ENCODE measurements at places on chromosomes 1 and 21. TPM values are rescaled to one million over a fixed set of nuclear protein-coding genes. Genes with fewer than 3 reads are reported as not detected.
A peak's percentile ranks its signal among the peaks of the same experiment; 100 is the strongest.

GRCh38 chr1:218496561-218496960 lies 151.4 kb downstream of the TGFB2 start:
- no peak for DNase-seq

The SMYD3 gene
- 20.8 TPM for total RNA-seq

GRCh38 chr1:245901037-245901436 lies 606.0 kb downstream of the SMYD3 start:
- no peak for DNase-seq

The CBR3 gene
- 0.52 TPM for total RNA-seq

- peak; percentile 49 for DNase-seq
Observed at GRCh38 chr1:23168079-23168444, 594 bp downstream of the LUZP1 start.

GRCh38 chr1:64532646-64533045 lies 62.7 kb downstream of the CACHD1 start:
- DNase-seq, result no peak

GRCh38 chr1:174825127-174825526 lies 174.6 kb upstream of the CACYBP start:
- no peak for DNase-seq

DNA sequence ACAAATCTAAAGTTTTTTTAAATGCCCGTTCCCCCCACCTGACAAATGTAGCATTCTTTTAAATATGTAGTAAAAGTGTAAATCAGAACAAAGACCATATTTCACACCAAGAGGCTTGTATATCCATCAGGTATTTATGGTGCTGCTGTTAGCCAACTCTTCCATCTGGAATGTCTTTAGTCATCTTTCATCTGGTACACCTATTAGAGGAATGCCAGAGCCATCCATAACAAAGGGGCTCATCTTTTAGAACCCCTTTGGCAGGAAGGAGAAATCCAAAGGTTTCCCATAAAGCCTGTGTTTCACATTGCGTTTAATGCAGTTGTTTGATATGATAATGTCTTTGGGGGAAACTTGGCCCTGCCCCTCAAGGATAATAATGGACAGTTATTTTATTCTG lies 79.3 kb upstream of the C1orf87 start:
- no peak for DNase-seq

DNA sequence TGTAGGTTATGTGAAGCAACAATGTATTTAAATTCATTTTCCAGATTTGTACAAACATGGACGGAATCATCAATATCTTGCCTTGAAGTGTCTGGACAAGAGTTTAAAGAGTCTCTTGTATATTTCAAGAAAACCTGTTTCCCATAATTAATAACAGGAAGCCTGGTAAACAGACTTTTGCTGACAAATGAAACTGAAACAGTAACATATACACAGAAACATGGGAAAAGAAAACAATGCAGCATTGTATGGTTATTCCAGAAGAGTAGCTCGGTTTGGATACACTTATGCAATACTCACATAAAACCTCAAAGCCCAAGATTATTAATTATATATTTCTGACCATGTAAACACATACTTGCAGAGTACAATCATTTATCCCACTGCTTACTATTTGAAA lies 265.5 kb downstream of the PTPRC start:
- no peak for DNase-seq

- DNase-seq, result no peak
Observed at GRCh38 chr1:239587066-239587465, 200.7 kb downstream of the CHRM3 start.

- no peak for DNase-seq
Observed at GRCh38 chr1:25049190-25049589, 119.1 kb upstream of the RUNX3 start.

GRCh38 chr21:24658926-24659325 lies 948.4 kb downstream of the MRPL39 start:
- DNase-seq, result no peak

DNA sequence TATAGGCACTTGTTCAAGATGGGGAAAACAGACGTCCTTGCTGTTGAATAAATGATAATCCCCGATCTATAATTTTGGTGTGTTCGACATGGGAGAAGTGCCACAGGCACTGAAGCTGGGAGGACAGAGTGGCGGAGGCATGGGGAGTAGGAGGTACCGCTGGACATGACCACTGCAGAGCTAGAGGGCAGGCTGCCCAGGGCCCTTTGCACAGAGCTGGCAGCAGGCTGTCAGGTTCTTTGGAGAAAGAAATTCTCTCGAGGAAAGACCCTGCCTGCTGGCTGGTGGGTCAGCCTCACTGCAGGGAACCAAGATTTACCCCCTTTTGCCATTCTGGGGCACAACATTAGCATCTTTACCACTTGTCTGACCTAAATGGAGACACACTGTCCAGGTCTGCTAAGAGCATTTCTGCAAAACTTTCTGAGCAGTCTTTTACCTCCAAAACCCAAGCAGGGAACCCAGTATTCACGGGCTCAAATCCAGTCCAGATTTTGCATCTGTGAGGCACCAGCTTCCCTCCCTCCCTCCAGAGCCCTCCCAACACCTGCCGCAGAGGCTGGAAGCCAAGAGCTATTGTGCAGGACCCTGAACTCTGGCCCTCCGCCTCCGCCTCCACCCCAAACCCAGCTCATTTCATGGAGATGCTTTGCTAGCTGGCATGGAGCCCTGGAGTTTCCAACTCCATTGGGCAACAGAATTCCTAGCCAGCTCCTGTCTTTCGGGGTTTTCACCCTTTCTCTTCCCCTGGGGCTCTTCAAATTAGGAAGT lies 142.3 kb downstream of the PLXNA2 start:
- DNase-seq, result peak; percentile 64

GRCh38 chr1:35644204-35644603 lies 2.9 kb upstream of the PSMB2 start:
- DNase-seq, result peak; percentile 23

- peak; percentile 72 for DNase-seq
Observed at GRCh38 chr21:45525153-45525909, 16.9 kb downstream of the SLC19A1 start.

DNA sequence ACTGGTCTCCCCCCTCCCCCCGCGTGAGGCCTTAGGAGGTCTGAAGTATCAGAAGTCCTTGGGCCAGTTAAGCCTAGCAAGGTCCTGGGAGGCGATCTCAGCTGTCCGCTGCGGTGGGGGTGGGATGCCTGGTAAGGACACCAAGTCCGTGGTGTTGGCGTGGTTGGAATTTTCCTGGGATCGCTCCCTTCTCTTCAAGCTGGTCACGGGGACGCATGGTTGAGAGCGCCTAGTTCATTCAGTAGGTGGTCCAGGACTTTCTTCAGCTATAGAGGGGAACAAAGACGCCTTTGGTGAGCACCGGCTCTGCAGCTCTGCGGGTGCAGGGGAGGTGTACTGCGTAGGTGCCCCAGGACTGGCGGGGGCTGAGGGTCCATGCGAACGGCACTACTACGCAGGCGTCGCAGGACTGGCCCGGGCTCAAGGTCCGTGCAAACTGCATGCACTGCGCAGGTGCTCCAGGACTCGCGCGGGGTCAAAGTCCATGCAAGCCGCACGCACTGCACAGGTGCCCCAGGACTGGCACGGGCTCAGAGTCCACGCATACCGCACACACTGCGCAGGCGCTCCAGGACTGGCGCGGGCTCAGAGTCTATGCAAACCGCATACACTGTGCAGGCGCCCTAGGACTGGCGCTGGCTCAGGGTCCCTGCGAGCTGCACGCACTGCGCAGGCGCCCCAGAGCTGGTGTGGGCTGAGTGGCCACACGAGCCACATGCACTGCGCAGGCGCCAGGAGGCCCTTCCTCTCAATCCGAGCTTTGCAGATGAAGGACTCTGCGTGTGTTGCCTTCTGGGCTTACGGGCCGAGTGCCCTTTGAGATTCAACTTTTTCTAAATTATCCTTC lies 36.6 kb upstream of the HMGN1 start:
- DNase-seq, result peak; percentile 97

- no peak for DNase-seq
Observed at GRCh38 chr1:40532844-40533424, 1.5 kb downstream of the ZNF684 start.

- DNase-seq, result no peak
Observed at GRCh38 chr1:212621949-212622305, 13.4 kb downstream of the ATF3 start.
